ENCODE measurements at places on chromosomes 2 and 18.

- DNase-seq = peak; percentile 68
Measured at GRCh38 chr2:111209045-111209514, 88.4 kb downstream of the BCL2L11 start.

DNA sequence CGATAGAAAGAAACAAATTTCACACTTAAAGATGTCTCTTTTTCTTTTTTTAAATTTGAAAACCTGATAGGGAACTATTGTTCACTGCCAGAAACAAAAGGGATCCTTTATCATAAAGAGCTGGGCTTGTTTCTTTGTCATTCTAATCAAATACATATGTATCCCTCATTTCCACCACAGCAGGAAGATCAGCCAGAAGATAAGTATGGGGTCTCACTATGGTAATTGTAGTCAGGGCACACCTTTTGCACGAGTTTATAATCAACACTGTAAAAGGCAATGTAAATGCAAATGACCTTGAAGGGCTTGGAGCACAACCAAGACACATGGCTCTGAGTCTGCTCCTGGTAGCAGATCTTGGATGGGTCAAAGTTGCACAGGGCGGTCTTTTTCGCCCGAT lies 109.5 kb downstream of the NXPH2 start:
- DNase-seq = no peak

DNA sequence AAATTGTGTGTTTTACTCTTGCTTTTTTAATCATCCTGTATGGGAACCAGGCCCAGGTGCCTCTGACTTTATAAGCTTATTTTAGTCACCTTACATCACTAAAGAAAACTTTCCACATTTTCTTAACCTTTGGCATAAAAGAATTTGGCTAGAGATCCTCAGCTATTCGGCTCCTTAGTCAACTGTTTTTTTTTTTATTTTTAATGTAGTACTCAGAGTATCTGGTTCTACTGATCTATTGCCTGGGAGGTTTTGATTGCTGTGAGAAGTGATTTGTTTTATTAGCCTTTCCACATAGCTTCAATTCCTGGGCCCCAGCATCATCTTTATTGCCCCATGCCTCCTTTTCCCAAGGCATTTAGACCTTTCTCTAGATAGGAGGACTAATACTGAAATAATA lies 121.0 kb downstream of the MYO1B start:
- DNase-seq = peak; percentile 60

GRCh38 chr2:2184549-2185249 lies 146.4 kb downstream of the MYT1L start:
- DNase-seq = no peak

DNA sequence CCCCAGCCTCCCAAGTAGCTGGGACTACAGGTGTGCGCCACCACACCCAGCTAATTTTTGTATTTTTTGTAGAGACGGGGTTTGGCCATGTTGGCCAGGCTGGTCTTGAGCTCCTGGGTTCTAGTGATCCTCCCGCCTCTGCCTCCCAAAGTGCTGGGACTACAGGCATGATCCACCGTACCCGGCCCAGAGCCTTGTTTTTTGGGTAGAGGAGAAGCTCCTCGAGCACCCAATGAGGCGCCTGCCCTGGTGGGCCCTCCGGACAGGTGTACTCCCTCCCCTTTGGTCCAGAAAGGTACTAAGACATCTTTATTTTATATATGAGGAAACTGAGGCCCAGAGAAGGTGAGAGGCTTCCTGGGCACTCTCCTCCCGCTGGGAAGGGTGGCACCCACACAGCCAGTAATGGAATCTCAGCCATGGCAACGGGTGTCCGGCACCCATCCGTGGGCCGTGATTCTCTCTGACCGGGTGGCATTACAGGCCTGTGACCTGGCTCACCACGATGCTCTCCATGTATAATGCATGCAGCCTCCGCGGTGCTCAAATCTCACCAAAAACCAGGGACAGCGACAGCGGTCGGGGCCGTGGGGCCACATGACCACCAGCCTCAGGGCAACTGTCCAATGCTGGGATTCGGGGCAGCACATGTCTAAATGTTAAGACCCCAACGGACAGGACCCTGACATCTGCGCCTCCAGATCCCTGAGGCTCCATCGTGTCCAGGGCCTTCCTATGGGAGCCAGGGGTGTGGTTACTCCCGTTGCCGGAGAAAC lies 16.8 kb upstream of the KLHL30 start:
- DNase-seq = no peak

- DNase-seq = no peak
Measured at GRCh38 chr18:72700961-72701710, 157.0 kb upstream of the CBLN2 start.

DNA sequence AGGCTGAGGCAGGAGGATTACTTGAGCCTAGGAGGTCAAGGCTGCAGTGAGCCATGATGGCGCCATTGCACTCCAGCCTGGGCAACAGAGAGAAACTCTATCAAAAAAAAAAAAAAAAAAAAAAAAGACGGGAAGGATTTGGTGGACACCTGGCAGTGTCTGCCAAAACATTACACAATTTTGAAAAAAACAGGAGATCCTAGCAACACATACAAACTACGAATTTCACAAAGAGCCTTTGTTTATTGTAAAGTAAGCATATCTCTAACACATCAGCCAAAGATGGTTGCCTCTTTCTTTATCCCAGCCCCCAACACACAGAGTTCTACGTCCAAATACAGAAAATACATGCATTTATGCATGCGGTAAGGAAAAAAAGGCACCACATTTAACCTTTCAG lies 7.6 kb downstream of the GPR45 start:
- no peak for DNase-seq

GRCh38 chr18:69250305-69251151 lies 150.2 kb upstream of the DOK6 start:
- peak; percentile 4 for DNase-seq

DNA sequence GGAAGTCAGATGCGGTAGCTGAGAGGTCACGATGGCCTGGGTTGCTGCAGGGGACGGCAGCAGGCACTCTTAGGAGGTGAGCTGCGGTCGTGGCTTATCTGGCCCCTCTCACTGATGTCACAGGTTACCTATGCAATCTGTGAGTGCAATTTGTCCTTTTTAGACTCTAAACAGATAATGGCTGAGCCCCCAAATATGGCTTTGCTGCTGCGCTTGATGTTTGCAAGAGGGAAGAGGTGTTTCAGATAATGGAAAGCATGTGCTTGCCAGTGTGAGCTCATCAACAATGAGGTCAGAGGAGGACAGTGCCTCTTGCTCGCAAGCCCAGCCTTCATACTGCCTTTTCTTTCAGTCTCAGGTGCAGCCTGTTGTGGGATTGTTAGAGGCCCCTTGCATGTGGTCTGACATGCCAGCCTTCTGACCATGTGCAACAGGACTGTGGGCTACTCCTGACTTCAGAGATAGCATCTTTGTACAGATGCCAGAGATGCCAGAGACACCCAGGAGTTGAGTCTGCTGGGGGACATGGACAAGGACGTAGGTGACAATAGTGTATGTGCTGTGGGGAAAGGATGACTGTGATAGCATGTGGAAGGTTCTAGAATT lies 151.3 kb downstream of the TANC1 start:
- DNase-seq = no peak

DNA sequence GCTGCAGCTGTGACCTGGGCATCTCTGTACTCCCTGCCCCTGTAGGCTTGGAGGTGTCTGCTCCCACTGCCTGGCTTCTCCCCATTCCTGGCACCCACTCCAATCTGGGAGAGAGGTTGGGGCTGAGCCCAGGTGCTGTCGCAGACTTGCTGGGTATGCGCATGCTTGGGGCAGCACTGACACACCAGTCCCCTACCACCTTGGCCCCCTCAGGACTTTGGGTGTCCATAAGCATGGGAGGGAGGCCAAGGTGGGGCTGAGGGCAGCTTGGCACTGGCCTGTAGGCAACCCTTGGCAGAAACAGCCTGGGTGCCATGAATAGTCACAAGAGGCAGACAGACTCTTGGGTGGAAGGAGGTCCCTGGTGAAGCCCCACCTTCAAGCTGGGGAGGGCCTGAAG lies 136.8 kb downstream of the QPCT start:
- DNase-seq = no peak

DNA sequence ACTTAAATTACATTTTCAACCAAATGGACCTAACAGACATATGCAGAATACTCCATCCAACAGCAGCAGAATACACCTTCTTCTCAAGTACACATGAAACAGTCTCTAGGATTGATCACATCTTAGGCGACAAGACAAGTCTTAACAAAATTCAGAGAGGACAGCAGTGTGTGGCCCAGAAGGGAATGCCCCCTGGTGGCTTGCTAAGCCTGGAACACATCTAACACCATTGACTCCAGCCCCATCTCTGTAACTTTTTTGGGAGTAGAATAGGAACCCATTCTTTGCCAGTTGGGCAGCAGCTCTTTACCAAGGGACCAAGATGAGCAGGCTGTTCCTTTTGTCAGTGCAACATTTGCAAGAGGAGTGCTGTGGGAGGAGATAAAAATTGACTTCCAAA lies 249.9 kb downstream of the PLCL1 start:
- no peak for DNase-seq

- no peak for DNase-seq
Measured at GRCh38 chr18:34873986-34874580, 164.0 kb downstream of the DTNA start.

DNA sequence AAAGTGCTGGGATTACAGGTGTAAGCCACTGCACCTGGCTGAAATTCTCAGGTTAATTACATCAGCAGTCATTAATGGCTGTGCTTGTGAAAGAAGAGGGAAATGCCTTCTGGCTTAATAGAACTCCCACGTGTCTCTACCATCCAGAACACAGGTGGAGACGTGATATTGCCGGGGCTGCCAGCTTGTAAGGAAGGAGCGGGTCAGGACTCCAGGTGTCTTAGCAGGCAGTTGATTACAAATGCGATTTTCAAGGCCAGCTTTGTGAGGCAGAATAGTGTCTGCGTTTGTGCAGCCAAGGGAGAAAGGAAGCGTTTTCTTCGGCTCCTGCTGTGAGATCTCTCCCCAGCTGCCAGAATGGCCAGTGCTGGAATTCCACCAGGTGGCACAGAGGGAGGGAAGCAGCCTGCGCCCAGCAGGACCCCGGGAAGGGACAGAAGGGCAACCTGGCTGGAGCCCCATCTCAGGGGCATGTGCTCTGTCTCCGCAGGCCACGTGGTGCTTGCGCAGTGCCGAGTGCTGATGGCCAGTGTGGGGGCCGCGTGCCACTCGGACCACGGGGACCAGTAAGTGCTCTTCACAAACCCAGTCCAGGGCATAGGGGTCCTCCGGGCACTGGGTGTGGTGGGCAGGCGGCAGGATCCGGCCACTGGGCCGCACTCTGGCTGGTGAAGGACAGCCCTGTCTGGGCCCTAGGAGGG lies 3.7 kb upstream of the ESPNL start:
- no peak for DNase-seq

DNA sequence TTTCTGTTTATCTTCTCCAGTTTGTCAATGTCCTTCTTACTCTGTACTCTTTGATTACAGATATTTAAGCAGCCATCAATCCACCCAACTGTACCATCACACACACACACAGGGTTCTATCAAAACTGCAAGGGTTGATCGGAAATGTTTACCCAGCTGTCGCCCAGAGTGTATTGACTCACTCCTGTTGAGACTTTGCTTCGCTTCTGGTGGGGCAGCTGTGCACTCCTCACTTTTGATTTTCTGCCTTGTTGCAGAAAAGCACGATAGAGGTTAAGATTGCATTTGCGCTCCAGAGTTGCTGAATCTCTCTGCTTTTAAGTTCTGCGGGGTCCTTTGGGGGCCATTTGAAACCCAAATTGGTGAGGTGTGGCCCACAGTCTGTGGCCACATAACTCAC lies 216.2 kb downstream of the SETBP1 start:
- DNase-seq = no peak

All from AG04450 (cell line).